ENCODE measurements at places on chromosomes 2 and 18. TPM values are rescaled to one million over a fixed set of nuclear protein-coding genes. Genes with fewer than 3 reads are reported as not detected.

Gene FAM110C
- total RNA-seq: 7.2 TPM

Gene OBSL1
- 91.9 TPM for total RNA-seq

DNA sequence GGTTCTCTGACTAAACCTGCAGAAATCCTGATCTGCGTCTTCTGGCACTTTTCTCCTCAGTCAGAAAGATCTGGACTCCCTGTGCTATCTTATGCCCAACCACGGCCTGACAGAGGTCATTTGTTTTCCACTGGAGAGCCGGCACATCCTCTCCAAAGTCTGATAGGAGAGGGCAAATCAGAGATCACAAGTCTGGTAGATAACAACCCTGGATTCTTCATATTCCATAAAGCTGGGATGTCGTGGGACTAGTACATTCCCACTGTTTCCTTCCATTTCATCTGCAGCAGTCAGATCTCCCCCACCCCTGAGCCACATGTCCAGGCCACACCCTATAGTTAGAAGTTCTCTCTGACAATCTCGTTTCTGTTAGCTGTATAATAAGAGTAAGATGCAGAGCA lies 157.0 kb downstream of the MGAT5 start:
- H3K4me1 ChIP-seq: peaks cover 15% of the 10 kb centered on the region
- no peaks in the 10 kb centered on the region for H3K27me3 ChIP-seq
- H3K27ac ChIP-seq: no peak overlapping the region
- H3K4me3 ChIP-seq: no peak overlapping the region
- no peak for DNase-seq
- no peaks in the 10 kb centered on the region for H3K36me3 ChIP-seq

DNA sequence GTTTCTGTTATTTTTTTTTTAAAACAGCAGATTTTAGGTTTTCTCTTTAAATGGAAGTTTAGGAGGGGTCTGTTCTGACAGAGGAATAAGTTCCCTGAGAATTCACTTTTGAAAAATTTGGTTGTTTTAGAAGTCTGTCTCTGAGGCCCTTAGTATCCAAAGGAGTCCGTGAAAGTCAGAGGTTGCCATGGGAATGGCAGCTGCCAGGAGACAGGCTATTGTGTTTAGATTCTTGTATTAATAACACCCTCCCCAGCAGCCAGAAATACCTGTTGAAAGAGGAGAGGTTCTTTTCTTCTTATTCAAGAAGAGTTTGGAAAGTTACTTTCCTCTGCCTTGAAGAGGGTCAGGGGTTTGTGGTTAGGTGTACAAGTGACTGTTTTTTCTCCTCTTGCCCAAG lies 29.5 kb downstream of the TNP1 start:
- H3K27ac ChIP-seq: no peak overlapping the region
- no peaks in the 10 kb centered on the region for H3K36me3 ChIP-seq
- H3K4me1 ChIP-seq: peaks cover 7% of the 10 kb centered on the region
- H3K27me3 ChIP-seq: no peaks in the 10 kb centered on the region
- H3K4me3 ChIP-seq: no peak overlapping the region

DNA sequence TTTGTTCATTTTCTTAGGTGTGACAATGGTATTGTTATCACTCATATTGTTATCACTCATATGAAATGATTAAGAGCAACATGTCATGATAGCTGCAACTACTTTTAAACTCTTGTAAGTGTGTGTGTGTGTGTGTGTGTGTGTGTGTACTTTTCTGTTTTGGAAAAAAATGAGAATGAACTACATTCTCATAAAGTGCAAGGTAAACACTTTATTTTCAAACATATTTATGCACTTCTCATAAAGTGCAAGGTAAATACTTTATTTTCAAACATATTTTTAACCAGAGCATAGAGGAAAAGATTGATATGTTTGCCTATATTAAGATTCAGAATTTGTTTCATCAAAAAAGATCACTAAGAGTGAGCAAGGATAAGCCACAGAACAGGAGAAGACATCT lies 99.8 kb downstream of the TEX51 start:
- no peak overlapping the region for H3K27ac ChIP-seq
- H3K36me3 ChIP-seq: no peaks in the 10 kb centered on the region
- H3K27me3 ChIP-seq: no peaks in the 10 kb centered on the region
- H3K4me1 ChIP-seq: no peaks in the 10 kb centered on the region

GRCh38 chr18:34650121-34650545 lies 60.0 kb upstream of the DTNA start:
- peak overlapping the region; percentile 34 for H3K27ac ChIP-seq
- no peaks in the 10 kb centered on the region for H3K36me3 ChIP-seq
- no peaks in the 10 kb centered on the region for H3K4me1 ChIP-seq
- DNase-seq: no peak
- H3K27me3 ChIP-seq: no peaks in the 10 kb centered on the region
- H3K4me3 ChIP-seq: no peak overlapping the region

DNA sequence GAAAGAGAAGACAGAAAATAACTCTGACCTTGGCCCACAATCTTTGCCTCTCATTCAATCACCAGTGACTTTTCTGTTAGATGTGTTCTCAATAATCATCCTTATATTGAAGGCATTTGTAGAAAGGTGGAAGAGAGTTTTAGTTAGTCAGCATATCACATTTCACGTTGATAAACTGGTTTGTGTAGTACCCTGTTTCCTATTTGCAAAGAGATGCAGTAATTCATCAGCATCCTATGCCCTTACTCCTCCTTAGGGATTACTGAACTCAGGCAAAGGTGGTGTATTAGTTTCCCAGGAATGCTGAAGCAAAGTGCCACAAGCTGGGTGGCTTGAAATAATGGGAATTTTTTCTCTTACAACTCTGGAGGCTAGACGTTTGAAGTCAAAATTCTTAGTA lies 145.0 kb downstream of the SPP2 start:
- no peak overlapping the region for H3K27ac ChIP-seq
- no peak overlapping the region for H3K4me3 ChIP-seq
- H3K36me3 ChIP-seq: no peaks in the 10 kb centered on the region
